ENCODE measurements at places on chromosomes 12 and 14.
A peak's percentile ranks its signal among the peaks of the same experiment; 100 is the strongest.

- DNase-seq, result no peak
- peaks cover 11% of the 10 kb centered on the region for H3K27me3 ChIP-seq
- peaks cover 14% of the 10 kb centered on the region for H3K4me1 ChIP-seq
- H3K36me3 ChIP-seq, result peaks cover 34% of the 10 kb centered on the region
- no peak overlapping the region for H3K27ac ChIP-seq
Observed at GRCh38 chr12:123153906-123154305, 3.0 kb upstream of the PITPNM2 start.

DNA sequence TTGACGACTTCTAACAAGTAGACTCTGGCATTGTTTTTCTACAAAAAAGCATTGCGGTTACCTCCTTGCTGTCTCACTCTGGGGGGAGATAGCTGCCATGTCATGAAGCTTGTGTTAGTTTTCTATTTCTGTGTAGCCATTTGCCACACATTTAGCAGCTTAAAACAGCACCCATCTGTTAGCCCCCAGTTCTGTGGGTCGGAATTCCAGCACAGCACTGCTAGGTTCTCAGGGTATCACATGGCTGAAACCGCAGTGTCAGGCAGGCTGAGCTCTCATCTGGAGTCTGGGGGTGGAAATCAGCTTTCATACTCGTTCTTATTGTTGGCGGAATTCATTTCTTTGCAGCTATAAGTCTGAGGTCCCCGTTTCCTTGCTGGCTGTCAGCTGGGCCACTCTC lies 19.9 kb upstream of the STXBP6 start:
- DNase-seq, result no peak
- H3K36me3 ChIP-seq, result no peaks in the 10 kb centered on the region
- no peaks in the 10 kb centered on the region for H3K27me3 ChIP-seq
- H3K27ac ChIP-seq, result no peak overlapping the region
- no peak overlapping the region for H3K4me3 ChIP-seq
- H3K4me1 ChIP-seq, result no peaks in the 10 kb centered on the region

DNA sequence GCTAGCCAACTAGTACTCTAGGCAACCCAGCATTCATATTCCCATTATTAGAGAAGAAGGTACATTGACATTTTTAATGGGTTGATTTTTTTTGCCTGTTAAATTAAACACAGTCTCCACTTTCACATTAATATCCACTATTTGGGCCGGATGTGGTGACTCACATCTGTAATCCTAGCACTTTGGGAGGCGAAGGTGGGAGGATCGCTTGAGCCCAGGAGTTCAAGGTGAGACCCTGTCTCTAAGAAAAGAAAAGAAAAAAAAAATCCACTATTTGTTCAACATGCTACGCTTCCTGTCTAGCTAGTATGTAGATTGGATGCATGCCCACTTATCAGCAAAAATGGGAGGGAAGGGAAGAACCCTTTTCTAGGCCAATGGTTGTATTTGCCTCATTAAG lies 7.1 kb upstream of the CRADD start:
- no peaks in the 10 kb centered on the region for H3K36me3 ChIP-seq
- no peak for DNase-seq
- peaks cover 19% of the 10 kb centered on the region for H3K4me1 ChIP-seq
- no peak overlapping the region for H3K4me3 ChIP-seq
- peaks cover 9% of the 10 kb centered on the region for H3K27me3 ChIP-seq

DNA sequence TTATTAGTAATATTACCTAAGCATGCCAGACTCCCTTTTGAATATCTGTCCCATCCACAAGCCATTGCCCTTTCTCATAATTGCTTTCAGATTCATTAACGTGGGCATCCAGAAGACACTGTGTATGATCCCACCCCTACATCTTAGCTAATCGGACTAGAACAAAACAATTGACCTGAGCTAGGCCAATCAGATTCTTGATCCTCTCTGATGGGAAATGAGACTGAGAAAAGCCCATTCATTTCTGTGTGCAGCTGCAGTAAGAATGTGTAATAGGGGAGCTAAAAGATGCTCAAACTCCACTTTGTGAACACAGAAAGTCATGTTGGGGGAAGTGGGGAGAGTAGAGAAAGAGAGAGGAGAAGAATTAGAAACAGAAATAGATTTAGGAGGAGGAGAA lies 281.7 kb upstream of the G2E3 start:
- no peaks in the 10 kb centered on the region for H3K27me3 ChIP-seq
- H3K27ac ChIP-seq, result no peak overlapping the region
- H3K4me3 ChIP-seq, result no peak overlapping the region
- peaks cover 2% of the 10 kb centered on the region for H3K4me1 ChIP-seq

- no peaks in the 10 kb centered on the region for H3K27me3 ChIP-seq
- H3K27ac ChIP-seq, result no peak overlapping the region
- no peak overlapping the region for H3K4me3 ChIP-seq
- no peak for DNase-seq
Observed at GRCh38 chr14:68550338-68550715, 242.5 kb downstream of the ZFP36L1 start.

GRCh38 chr14:104367866-104368750 lies 211.5 kb upstream of the C14orf180 start:
- no peak for DNase-seq
- H3K4me3 ChIP-seq, result no peak overlapping the region
- H3K27me3 ChIP-seq, result no peaks in the 10 kb centered on the region
- no peaks in the 10 kb centered on the region for H3K4me1 ChIP-seq
- no peak overlapping the region for H3K27ac ChIP-seq

DNA sequence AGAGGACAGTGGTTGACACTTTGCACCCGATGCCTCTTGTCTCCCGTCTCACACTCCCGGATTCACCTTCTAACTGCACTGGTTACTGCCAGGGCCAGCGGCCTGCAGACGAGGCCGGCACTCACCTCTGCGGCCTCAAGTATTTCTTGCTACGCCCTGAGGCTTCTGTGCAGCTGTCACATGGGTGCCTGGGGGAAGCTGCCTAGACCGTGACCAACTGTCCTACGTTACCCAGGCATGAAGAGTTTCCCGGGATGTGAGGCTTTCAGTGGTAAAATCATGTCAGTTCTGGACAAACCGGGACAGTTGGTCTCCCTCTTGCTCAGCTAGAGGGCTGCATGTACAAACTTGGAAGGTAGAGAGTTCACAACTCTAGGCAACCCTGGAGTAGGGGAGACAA lies 274.5 kb downstream of the GLT1D1 start:
- H3K27me3 ChIP-seq, result no peaks in the 10 kb centered on the region
- H3K27ac ChIP-seq, result no peak overlapping the region
- DNase-seq, result no peak
- no peaks in the 10 kb centered on the region for H3K4me1 ChIP-seq
- no peaks in the 10 kb centered on the region for H3K36me3 ChIP-seq
- no peak overlapping the region for H3K4me3 ChIP-seq

GRCh38 chr14:24372701-24373416 lies 4.9 kb downstream of the NFATC4 start:
- no peak overlapping the region for H3K4me3 ChIP-seq
- H3K36me3 ChIP-seq, result no peaks in the 10 kb centered on the region
- DNase-seq, result no peak
- peaks cover 17% of the 10 kb centered on the region for H3K27me3 ChIP-seq

DNA sequence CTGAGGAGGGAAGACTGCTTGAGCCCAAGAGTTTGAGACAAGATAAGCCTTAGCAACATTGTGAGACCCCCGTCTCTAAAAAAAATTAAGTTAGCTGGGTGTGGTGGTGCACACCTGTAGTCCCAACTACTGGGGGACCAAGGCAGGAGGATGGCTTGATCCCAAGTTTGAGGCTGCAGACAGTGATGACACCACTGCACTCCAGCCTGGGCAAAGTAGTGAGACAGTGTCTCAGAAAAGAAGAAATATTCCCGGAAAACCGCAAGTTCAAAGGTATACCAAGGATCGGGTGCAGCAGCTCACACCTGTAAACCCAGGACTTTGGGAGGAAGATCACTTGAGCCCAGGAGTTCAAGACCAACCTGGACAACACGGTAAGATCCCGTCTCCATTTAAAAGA lies 5.8 kb downstream of the PTGES3 start:
- H3K36me3 ChIP-seq, result peaks cover 76% of the 10 kb centered on the region
- H3K4me3 ChIP-seq, result peak overlapping the region; percentile 52
- H3K27me3 ChIP-seq, result no peaks in the 10 kb centered on the region
- H3K4me1 ChIP-seq, result peaks cover 40% of the 10 kb centered on the region
- H3K27ac ChIP-seq, result peak overlapping the region; percentile 52
- DNase-seq, result no peak

DNA sequence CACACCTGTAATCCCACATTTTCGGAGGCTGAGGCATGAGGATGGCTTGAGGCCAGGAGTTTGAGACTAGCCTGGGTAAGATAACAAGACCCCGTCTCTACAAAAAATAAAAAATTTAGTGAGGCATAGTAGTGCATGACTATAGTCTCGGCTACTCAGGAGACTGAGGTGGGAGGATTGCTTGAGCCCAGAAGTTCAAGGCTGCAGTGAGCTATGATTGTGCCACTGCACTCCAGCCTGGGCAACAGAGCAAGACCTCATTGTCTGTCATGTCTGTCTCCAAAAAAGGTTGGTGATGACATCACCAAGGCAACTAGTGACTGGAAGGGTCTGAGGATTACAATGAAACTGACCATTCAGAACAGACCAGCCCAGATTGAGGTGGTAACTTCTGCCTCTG lies 83.5 kb upstream of the COCH start:
- no peak overlapping the region for H3K27ac ChIP-seq
- peaks cover 10% of the 10 kb centered on the region for H3K27me3 ChIP-seq
- H3K4me1 ChIP-seq, result no peaks in the 10 kb centered on the region
- no peaks in the 10 kb centered on the region for H3K36me3 ChIP-seq

- peaks cover 8% of the 10 kb centered on the region for H3K4me1 ChIP-seq
- no peaks in the 10 kb centered on the region for H3K36me3 ChIP-seq
- no peak overlapping the region for H3K4me3 ChIP-seq
Observed at GRCh38 chr12:6080149-6081045, 44.1 kb downstream of the VWF start.

Data from activated T-helper 2 cell treated with anti-CD3 and anti-CD28 coated beads, Interferon-gamma antibody, Interleukin-2, Interleukin-4, amounts not matched to agents 10 μg/mL and 5 μg/mL and 100 μg/mL, durations not matched to agents 14 hours and 24 hours and 36 hours (primary cell).